CD4-positive, alpha-beta T cell (primary cell): ENCODE measurements at places on chromosomes 16 and 17.

DNA sequence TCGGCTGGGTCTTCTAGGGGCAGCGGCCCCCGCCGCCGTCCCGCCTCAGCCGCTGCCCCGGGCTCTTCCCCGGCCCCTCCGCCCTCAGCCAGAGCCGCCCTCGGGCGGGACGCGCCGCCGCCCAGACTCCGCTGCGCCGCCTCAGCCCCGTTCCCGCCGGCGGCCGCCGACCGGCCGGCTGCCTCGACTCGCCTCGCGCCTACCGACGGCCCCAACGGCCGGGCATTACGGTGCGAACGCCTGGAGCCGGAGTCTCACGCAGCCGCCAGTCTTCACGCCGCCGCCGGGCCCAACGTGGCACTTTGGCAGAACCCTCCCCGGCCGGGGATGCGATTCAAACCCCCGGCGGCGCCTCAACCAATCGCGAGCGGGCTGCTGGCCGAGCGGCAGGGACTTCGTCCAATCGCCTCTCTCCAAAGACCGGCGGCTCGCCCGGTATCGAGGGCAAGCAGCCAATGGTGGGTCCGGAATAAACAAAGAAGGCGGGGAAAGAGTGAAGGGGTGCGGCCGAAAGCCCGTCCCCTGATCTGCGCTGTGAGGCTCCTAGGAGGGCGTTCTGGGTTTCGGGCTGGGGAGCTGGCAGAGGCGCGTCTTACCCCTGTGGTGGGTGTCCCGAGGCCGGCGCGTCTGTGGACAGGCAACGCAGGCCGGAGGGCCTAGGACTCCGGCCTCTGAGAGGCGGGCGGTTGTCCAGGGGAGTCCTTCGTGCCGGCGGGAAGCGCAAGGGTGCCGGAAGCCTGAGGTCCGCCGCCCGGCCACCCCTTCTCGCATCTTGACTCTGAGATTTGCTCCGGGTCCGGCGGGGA is at the start of gene CDR2:
Gene CDR2, minus strand, starts transcription at position 309 of the 806 bp plus-strand sequence. CDS start 310 bp downstream, outside the sequence.
- peak; percentile 97 for DNase-seq

DNA sequence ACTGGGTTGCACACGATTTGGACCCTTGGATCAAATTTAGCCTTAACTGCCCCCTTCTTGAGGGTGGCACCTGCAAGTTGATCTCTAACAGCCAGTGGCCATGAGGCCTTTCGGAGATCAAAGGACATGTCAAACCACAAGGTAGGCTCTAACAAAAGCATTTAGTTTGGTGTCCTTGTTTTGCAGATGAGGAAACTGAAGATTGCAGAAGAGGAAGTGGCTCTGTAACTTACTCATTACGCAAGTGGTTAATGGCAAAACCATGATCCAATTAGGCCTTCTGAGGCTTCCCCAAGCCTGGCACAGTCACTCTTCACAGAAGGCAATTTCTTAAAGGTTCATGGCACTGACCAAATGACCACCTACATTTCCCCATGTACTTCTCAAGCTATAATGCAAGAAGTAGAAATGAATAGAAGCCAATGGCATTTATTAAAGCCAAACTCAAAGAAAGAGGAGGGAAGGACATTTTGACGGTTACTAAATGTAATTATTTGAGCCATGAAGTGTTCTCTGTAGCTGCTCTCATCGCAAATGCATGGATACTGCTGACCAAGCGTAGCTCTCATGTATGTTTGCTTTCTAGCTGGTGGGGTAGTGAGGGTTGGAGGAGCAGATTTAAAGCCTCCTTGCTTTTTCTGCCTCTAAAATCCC is 32.8 kb upstream of the ABCC12 start:
- no peak for DNase-seq

DNA sequence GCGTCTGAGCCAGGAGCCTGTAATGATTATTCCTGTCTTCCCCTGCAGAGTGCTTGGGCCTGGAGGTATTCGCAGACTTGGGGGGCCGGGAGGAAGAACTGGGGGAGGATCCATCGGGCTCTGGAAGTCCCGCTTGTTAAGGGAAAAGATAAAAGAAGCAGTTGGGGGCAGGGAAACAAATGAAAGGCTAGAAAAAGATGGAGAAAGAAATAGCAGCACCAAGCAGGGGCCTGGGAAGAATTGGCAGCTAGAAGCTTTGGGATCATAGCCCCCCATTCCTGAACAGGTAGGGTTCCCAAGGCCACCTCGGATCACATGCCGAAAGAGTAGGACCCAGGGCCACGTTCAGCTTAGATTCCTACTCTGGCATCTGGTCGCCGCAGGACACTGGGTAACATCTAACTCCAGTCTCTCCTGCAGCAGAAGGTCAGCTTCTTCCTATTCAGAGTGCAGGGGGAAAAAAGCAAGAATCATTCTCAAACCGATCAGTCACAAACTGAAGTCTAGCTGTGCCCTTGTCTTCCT is 23.6 kb downstream of the ADAM11 start:
- DNase-seq = no peak

DNA sequence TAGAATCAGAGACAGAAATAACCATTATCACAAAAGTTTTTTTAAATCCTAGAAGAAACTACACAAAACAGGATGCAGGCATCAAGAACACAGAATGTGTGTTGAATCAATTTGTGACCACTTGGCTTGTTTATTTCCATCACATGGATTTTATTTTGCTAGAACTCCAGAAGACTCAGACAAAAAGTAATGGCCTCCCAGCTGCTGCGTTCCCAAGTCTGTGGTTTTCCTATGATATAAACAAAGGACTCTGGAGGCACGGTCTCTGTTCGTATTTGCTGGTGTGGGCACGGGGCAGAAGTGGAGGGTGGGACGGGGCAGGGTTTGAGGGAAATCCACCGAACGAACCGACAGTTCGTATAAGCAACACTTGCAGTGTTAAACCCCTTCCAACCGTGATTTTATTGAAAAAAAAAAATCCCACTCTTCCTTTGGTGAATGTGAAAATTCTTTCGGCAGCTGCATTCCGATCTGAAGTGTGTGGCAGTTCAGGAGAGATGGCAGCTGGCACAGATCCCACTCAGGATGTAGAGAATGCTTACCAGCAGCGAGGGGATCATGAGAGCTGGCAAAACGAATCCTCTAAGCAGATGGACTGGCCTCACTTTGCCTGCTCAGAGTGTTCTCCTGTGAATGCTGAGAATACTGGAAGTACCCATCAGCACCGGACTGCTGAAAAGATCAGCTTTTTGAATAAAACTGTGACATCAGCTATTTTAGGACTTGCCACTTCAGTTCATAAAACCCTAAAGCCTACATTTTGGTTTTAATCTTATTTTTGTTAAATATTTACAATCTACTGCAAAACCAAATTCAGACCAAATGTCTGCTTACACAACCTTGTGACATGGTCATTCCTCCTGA is 165.2 kb downstream of the VPS53 start:
- no peak for DNase-seq

- DNase-seq = peak; percentile 41
Observed at GRCh38 chr17:76121932-76122430, 18.4 kb upstream of the EXOC7 start.

GRCh38 chr17:38967290-38967738 is at the start of gene FBXO47:
Gene FBXO47 (minus strand): TSS chr17:38967403. CDS start chr17:38963025, 4,378 bp downstream.
- DNase-seq = peak; percentile 87

DNA sequence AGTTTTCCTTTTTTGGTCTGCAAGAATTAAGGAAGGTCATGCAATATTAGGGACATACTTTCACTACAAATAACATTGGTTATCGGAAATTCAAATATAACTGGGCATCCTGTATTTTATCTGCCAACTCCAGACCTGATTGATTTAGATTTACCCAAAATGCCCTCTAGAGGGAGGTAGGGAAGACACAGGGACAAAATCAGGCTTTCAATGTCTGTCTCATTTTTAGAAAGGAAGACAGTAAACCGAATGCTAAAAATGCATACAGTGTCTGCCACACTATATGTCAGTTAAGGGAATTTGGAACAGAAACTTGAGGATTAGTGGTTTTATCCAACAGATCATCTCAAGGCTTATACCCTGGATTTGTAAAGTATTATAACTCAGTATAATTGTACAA is 161.7 kb upstream of the SOX9 start:
- DNase-seq = no peak

- peak; percentile 18 for DNase-seq
Observed at GRCh38 chr16:1188432-1189189, 35.7 kb downstream of the CACNA1H start.

DNA sequence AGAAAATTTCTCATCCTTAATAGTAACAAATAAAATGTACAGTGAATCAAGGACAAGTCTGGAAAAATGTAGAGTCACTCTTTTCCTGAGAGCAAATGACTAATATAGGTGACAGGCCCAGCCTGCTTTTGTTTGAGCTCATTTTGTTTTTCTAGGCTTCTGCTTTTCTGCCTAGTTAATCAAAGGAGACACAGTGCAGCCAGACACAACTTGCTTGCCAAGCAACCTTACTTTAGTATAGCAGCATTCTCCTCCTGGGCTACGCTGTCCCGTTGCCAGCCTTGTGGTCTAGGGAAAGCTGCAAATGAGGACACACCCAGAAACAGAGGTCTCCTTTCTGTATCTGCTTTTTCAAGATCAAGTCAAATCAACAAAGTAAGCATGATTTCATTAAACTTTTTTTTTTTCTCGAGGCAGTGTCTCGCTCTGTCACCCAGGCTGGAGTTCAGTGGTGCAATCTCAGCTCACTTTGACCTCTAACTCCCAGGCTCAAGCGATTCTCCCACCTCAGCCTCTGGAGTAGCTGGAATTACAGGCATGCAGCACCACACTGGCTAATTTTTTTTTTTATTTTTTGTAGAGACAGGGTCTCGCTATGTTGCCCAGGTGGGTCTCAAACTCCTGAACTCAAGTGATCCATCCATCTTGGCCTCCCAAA is 17.2 kb downstream of the GINS3 start:
- no peak for DNase-seq

GRCh38 chr17:3796110-3796821 is 4.7 kb downstream of the ITGAE start:
- DNase-seq = peak; percentile 55

DNA sequence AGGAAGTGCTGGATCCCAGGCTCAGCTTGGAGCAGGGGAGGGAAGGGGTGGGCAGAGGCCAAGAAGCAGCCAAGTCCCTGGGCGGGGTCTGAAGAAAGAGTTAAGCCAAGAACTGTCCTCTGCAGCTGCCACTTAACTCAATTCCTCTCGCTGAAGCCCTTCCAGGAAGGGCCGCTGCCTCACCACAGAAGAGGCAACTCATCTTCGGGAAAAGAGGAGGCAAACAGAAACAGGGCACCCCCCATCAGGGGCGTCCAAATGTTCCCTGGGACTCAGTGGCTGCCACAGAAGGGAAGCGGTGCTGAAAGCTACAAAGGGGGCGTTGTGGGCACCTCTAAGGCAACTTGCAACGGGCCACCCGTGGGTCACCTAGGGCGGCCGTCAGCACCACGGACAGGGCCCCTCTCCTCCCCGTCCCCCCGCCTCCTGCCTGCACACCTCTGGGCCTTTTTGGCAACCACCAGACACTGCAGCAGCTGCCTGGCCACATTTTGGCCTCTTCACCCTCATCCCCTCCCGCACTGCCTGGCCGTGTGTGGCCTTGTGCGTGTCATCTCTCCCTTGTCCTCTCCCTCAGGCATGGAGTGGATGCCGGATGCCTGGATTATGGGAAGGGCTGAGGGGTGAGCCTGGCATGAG is 2.5 kb downstream of the TLCD3B start:
- peak; percentile 54 for DNase-seq

DNA sequence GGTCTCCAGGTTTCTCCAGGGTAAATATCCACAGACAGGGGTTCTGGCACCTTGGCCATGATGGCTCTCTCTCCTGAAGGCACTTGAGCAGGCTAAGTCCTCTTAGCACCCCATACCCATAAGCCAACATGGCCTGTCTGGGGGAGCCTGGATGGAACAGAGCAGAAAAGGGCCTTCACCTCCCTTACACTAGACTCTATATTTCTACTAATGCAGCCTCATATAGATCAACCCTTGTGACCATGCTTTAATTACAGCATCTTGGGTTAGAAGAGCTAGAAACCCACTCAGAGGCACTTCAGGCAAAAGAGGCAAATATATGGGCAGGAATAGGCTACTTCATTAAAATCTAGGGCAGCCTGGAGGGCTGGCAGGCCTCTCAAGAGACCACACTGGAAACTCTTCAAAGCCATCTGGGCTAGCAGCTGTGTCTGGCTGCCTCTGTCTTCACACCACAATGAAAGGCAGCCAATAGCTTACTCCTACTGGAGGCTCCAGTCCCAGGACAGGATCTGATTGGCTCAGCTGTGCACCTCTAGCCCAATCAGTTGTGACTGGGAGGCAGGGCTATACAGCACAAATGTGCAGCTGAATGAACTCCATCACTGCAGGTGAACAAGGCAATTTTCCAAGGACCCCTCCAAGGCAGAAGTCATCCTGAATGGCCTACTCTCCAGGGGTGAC is 4.7 kb upstream of the CDT1 start:
- DNase-seq = no peak

GRCh38 chr16:89170346-89171215 is 967 bp upstream of the CDH15 start:
- no peak for DNase-seq

DNA sequence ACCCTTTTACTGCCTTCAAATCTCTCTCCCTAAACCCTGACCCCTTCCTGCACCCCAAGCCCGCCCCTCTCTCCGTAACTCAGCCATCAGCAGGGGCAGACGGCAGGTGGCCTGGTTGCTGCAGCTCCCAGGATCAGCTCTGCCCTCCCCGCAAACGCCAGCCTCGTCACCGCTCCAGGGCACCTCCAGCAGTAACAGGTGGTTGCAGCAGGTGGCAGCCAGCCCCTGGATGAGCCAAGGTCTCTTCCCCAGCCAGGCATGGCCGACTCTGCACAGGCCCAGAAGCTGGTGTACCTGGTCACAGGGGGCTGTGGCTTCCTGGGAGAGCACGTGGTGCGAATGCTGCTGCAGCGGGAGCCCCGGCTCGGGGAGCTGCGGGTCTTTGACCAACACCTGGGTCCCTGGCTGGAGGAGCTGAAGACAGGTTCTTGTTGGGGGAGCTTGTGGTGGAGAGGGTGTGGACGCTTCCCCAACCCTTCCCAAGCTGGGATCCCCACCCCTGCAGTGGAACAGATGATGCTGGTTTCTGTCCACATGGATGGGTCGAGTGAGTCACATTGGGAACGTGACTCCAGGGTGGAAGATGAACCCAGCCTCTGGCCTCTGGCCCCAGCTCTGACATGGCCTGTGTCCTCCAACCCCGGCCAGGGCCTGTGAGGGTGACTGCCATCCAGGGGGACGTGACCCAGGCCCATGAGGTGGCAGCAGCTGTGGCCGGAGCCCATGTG is 558 bp downstream of the HSD3B7 start:
- no peak for DNase-seq

DNA sequence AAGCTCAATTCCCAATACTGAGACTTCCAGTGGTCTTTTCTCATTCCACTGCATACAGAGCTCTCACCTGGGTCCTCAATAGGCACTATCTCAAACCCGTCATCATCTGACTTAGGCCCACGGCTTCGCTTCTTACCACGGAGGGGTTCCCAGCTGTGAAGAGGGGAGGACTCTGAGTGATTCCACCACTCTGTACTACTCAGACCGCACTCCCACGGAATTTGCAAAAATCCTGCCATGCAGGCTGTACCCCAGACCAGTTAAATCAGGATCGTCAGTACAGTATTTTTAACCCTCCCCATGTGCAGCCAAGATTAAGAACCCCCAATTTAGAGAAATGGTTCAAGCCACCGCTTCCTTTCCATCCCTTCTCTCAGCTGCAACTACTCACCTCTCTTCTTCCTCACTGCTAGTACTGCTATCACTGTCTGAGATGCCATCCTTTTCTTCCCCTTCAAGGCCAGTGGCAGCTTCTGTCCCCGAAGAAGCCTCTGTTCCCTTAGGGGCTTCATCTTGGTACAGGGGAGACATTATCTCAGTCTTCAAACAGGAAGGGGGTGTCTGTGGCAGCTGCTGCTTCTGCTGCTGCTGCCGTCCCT is 6.2 kb upstream of the PSMC5 start:
- DNase-seq = no peak
